Panc1 (cell line): ENCODE measurements at places on chromosomes 2 and 18. TPM values are rescaled to one million over a fixed set of nuclear protein-coding genes. Genes with fewer than 3 reads are reported as not detected.

The GPBAR1 gene
- 0.18 TPM for total RNA-seq

The ANO7 gene
- total RNA-seq = 6.9 TPM

The PPP1R1C gene
- total RNA-seq = 2.6 TPM

The HJURP gene
- total RNA-seq = 87.0 TPM

The ADAM17 gene
- 50.0 TPM for total RNA-seq

DNA sequence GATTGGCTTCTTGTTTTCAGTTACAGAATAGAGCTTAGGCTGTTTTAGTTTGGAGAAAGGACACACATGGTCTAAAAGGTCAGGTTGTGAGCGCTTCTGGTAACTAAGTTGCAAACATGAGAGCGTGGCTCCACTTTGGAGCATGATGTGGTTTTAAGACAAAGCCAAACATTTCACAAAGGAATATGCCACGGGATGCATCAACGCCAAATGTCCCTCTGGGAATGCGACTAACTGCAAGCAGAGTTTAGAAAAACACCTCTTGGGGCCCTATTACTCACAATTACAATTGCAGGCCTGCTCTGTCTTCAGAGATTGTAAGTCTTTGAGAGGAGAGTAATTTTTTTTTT, 25.4 kb downstream of the MYO7B start:
- no peak for DNase-seq

DNA sequence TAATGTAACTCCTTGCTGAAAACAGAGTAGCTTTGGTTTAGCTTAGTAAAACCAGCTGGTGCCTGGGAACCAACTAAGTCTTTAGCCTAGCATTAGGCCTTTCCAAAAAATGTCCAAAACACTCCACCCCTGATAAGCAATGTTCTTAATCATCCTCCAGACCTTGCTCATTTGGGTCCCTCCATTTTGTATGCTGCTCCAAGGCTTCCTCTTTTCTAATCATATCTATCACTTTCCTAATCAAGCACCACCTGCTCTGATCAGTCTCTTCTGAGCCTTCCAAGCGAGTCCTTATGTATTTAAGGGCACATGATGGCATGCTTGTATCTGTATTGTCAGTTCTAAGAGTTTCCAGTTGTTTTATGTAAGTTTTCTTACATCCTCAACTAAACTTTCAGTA, 23.6 kb downstream of the THADA start:
- DNase-seq = no peak

DNA sequence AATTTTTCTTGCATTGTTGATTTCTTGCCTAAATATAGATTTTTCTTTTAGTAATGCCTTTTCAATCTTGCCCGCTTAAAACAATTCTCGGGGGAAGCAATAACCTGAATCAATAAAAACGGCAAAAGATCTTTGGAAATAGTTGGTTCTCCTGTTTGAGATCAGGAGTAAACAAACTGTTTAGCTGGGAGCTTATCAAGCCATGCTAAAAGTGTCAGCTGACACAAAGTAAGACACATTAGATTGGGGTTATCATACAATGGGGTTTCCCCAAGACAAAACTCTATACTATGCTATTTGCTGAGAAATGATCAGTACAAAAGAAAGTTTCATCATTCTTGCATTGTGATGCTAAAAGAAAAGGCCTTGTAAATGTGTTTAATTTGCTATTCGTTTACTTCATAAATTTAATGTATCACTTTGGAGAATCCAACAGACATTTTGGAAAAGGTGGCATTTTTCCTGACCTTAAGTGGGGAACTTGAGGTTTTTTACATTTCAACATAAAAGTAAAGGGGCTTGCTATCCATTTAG, 46.5 kb downstream of the ATIC start:
- no peak for DNase-seq

DNA sequence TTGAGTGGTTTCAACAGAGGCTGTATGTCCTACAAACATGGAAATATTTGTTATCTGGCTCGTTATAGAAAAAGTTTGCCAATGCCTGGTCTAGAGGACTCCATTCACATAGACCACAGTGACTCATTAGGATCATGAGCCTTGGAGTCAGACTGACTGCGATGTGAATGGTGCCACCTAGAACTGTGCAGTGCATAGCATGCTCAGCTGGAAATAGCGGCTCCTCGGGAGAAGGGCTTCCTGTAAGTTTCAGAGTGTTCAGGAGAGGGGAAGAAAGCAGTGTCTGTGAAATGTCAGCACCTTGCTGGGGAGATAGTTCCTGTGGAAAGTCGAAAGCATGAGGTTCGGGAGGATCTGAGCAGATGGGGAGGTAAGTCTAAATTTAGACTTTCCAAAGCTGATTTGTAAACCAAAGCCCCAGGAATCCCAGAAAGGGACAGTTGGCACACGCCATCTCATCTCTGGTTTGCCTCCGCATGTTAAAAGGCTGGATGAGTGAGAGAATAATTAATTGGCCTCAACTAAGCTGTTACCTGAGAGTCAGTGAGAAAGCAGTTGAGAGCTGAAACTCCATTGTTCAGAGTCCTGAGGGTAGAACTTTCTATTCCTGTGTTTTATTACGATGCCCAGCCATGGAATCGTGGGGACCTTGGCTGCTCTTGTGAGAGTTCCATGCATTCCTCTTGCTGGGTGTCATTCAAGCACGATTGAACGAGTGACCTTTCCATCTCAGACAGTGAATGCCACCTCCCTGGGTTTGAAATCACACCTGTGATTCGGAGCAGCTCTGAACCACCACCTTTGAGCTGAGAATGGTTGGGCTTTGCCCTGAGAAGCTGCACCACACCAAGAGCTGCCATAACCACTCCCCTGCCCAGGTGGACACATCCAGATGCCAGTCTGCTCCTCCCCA, 99.5 kb downstream of the MAPK4 start:
- no peak for DNase-seq

GRCh38 chr2:37375741-37376288, 31.4 kb downstream of the QPCT start:
- no peak for DNase-seq

GRCh38 chr18:370751-371608, 103.1 kb upstream of the THOC1 start:
- DNase-seq = no peak

DNA sequence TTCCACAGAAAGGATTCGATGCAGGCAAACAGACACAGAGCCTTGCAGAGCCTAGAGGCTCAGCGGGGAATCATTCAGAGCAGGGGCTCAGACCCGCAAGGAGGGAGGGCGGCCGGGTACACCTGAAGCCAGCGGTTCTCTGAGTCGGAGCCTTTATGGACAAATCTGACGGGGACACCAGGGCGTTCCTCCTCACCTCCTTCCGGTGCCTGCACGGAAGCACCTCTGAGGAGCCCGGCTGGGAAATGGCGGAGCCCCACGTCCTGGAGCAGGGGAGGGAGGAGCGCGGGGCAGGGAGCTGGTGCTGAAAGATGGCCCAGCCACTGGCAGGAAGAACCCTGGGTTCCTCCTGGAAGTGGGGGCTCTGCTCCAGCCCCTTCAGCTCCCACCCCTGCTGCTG, 193.5 kb upstream of the ALKAL2 start:
- DNase-seq = no peak

GRCh38 chr18:57906852-57907251, 103.7 kb upstream of the ATP8B1 start:
- DNase-seq = no peak

- no peak for DNase-seq
These were observed 203.3 kb downstream of the TCF4 start for GRCh38 chr18:55384551-55385275.

GRCh38 chr2:211176514-211177141, 620.2 kb downstream of the CPS1 start:
- DNase-seq = no peak

GRCh38 chr18:80088823-80089222, 20.2 kb upstream of the ADNP2 start:
- no peak for DNase-seq
